Skin of body (tissue), 3 donors: ENCODE measurements at places on chromosomes 1 and 21.

- DNase-seq: no peak
Observed at GRCh38 chr1:109990302-109990653, 5.7 kb downstream of the AHCYL1 start.

DNA sequence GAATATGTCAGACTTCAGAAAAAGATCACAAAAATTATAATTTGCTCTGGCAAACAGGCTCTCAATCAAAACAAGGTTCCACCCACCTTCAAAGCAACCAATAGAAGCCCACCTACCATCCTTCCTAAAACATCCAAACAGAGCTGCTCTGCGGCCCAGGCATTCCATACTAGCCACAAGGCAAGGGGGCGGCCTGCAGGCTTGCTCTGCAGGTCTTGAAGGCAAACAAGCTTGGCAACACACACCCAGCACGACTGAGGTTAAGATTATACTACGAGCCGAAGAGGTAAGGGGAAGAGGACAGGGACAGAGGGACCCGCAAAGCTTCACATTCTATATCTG is 207.3 kb downstream of the SLC45A1 start:
- DNase-seq: no peak

GRCh38 chr1:169091480-169091941 is 15.0 kb upstream of the ATP1B1 start:
- DNase-seq: no peak

- DNase-seq: no peak
Observed at GRCh38 chr1:53651356-53651755, 87.6 kb downstream of the GLIS1 start.

DNA sequence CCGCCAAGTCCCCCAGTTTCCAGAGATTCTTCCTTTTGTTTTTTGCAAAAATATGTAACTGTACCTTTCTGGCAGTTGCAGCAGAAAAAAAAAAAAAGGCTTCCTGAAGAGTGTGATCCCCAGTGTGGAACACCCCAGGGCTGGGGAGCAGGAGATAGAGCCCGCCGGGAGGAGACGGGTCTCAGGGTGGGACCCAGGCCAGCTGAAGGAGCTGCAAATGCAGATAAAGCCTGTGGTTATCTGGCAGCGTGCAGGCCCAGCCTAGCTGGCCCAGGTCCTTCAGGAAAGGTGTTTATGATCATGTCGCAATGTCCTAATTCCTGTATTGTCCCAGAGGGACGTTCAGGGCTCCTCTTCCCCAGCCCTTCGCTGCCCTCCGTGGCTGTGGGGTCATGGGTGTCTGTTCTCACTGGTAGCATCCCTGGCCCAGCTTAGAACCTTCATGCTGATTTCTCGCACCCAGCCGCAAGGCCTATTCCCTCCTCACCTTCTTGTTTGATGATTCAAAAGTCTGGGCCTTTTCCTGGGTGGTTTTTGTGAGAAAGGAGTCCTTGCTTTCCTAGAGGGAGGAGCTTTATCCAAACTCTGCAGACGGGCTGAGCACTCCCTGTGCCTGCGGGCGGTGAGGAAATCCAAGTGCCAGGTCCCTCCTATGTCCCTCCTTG is 26.2 kb downstream of the RNF187 start:
- DNase-seq: no peak

DNA sequence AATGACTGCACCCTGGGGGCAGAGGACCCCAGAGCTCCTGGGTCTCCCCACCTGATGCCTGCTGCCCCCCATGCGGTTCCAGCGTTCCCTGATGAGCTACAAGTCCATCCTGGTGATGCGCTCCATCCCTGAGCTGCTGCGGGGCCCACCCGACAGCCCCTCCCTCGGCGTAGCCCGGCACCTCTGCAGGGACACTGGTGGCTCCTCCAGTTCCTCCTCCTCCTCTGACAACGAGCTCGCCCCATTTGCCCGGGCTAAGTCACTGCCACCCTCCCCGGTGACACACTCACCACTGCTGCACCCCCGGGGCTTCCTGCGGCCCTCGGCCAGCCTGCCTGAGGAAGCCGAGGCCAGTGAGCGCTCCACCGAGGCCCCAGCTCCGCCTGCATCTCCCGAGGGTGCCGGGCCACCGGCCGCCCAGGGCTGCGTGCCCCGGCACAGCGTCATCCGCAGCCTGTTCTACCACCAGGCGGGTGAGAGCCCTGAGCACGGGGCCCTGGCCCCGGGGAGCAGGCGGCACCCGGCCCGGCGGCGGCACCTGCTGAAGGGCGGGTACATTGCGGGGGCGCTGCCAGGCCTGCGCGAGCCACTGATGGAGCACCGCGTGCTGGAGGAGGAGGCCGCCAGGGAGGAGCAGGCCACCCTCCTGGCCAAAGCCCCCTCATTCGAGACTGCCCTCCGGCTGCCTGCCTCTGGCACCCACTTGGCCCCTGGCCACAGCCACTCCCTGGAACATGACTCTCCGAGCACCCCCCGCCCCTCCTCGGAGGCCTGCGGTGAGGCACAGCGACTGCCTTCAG is 35.5 kb downstream of the TRIM11 start:
- no peak for DNase-seq
